ENCODE measurements at places on chromosomes 1 and 21.

GRCh38 chr1:11845641-11846335 lies 1.8 kb downstream of the NPPA start:
- DNase-seq, result no peak

DNA sequence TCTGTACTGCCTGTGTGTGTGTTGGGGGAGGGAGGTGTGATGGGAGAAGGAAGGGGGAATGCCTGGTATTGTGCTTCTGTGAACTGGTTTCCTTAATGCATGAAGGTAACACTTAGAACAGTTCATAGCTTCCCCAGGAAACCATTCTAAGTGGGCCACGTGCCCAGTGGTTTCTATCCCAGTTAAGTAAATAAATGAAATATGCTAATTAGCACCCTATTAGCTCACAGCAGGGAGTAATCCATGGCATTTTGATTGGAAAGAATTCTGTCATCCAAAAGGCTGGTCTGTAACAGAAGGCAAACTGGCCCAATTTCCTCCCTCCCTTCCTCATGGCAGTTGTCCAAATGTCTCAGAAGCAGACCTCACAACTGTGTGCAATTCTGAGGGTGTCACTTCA lies 199.3 kb downstream of the TTLL7 start:
- DNase-seq, result no peak

GRCh38 chr21:31356440-31356839 lies 12.4 kb upstream of the TIAM1 start:
- DNase-seq, result no peak

GRCh38 chr1:240912821-240913220 lies 300.9 kb upstream of the GREM2 start:
- no peak for DNase-seq

DNA sequence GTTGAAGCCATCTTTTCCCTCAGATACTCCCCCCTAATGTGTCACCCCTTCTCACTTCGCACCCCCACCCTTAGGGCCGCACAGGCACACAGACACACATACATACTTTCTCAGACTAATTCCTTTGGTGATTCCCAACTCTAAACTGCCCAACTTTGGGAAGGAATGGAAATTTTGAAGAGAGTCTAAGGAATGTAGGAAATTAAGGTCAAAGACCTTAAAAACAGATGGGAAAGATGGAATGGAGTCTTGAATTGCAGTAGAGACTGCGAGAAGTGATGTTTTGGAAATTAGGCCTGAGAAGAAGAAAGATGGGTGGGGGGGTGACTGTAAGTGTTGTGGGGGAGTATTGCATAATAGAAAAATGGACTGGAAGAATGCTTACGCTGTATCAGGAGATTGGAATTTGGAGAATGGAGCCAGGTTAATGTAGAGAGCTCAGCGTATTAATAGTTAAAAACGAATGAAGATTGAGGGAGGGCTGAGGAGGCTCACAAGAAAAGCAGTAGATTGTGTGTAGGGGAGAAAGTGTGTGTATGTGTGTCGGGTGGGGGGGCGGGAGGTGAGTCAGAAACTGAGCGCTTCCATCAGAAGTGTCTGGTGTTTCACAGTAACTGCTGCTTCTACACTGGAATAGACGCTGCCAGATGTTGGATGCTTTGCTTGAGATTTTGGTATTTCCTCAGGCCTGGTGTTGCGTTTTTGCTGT lies 1.7 kb downstream of the PIP5K1A start:
- DNase-seq, result no peak

DNA sequence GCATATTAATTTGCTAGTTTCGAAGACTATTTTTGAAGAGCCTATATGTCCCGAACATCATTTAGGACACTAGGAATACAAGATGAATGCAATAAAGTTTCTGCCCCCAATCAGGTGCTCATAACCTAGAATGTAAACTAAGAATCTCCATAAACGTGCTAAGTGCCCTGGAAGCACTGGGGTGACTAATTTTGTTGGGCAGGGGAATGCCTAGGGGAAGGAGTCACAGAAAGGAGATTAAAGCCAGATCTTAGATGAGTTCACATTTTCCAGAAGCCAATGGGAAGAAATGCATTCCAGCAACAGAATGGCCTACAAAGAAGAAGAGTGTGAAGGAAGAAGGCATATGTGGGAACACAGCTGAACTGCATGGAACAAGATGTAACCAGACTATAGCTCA lies 19.5 kb downstream of the SCYL3 start:
- no peak for DNase-seq

- DNase-seq, result peak; percentile 47
Observed at GRCh38 chr1:116465845-116466685, 93.0 kb downstream of the ATP1A1 start.

- DNase-seq, result peak; percentile 26
Observed at GRCh38 chr1:204746838-204747442, 61.4 kb upstream of the LRRN2 start.

DNA sequence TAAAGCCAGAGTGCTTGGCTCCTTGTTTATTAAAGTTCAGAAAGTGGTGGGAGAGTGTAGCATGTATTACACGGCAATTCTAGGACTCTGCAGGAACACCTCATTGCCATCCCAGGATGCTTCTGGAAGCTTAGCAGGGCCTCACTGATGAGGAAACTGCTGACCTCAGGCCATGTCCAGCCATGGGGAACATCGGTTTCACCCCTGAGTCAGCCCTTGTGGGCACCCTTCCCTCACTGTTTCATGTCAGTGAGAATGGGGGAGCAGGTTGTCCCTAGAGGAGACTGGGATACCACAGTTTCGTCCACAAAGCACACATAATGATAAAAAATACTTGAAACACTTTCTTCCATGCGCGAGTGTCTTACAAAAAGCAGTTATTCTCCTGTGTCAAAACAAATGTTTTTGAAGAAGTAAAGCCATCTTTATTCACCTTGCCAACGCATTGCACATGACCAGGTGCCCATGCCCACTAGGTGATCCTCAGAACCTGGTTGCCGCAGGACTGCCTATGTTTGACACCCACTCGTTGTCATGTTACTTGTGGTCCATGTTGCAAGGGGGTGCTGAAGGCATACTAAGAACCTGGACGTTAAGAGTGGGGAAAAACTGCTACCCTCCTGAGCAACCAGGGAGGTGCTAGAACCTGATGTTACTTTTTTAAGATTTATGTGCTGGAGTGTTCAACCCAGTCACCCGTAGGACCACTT lies 41.2 kb upstream of the TTC22 start:
- DNase-seq, result no peak

DNA sequence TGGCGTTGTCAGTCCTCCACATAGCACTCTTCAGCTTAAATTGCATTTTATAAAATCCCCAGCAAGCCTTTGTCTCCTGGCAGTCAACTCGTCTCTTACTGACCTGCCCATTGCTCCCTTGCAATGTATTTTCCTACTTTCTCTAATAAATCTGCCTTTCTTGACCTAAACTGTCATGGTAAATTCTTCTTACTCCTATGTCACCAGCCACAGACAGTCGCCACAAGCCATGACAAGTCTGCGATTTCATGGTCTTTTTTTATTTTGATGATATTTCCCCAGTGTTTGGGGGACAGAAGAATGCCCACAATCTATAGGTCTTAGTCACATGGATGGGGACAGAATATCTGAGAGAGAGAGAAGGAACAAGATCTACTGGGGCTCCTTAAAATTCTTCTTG lies 8.4 kb downstream of the IFNAR2 start:
- no peak for DNase-seq

GRCh38 chr1:203586496-203587081 lies 40.0 kb upstream of the ATP2B4 start:
- no peak for DNase-seq

DNA sequence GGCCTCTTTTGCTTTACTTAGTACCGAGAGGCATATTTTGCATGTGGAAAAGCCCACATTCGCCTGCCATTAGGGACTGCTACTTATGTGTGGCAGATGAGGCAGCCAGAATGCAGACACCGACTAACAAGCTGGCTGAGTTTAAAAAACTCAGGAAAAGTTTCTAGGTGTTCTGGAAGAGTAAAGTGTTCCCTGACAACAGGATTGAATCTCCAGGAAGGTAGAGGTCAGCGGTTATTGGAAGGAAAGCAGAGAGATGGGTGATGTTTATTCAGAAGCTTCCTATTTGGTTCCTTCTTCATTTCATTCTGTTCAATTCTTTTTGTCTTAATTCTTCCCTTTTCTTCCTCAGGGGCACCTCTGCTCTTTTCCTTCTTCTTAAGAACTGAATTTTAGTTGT lies 206.9 kb upstream of the SNX7 start:
- no peak for DNase-seq

- no peak for DNase-seq
Observed at GRCh38 chr21:38267991-38268863, 11.4 kb downstream of the KCNJ15 start.

GRCh38 chr1:3772027-3772714 lies 378 bp upstream of the SMIM1 start:
- peak; percentile 40 for DNase-seq

DNA sequence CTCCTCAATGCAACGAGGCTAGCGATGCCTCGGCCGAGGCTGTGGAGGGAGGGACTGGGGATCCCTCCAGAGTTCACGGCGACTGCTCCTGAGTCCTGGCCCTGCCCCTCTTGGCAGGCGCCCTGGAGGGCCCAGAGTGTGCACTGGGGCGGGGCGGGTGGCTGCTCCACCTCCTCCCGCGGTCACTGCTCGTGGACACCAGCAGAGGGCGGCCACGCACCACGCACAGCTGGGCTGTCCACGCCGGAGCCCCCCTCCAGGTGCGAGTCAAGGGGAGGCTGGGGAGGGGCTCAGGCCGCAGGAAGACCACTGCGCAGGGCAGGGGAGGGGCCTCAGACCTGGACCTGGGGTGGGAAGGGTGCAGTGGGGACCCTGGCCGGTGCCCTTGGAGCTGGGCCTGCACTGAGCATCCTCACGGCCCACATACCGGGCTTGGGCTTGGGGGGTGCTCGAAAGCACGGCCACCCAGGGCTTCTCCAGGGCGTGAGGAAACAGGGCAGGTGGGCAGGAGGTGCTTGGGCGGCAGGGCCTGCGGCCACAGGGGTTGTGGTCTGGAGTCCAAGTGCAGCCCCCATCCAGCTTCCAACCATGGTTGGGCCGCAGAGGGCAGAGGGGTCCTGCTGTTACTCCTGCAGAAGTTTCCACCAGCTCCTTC lies 20.6 kb upstream of the TTC34 start:
- DNase-seq, result no peak

DNA sequence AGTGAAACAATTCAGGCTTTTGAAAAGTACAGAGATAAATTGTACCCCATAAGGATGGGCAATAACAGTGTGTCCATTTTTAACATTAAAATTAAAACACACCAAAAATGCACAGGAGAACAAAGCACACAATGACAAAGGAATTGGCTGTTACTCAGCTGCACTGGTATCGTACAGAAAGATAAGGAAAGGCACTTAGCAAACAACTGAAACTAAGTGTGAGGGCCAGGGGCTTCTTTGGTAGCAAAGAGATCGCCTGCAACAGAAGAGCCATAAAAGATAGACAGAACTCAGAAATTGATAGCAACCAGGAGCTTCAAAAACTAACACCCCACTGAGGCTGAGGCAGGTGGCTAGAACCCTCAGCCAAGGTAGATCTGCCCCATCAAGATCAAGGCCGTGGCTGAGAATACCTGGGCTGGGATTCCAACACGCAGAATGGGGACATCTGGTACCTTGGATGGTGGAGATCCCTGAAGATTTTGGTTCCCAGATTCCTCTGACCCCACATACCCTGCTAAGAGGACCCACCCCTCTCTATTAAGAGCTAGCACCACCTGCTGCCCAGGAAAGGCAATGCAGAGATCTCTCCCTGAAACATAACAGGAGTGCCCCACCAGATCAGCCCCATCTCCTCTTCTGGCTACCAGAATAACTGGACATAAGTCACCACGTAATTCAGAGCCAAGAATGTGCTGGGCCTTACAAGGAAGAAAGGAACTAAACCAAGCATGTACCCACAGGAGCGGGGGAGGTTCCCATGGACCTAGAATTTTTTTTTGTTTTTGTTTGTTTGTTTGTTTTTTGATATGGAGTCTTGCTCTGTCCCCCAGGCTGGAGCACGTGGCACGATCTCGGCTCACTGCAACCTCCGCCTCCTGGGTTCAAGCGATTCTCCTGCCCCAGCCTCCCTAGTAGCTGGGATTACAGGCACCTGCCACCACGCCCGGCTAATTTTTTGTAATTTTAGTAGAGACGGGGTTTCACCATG lies 16.2 kb downstream of the PLEKHO1 start:
- DNase-seq, result no peak

- DNase-seq, result no peak
Observed at GRCh38 chr1:59020151-59020997, 236.5 kb upstream of the JUN start.

- DNase-seq, result peak; percentile 29
Observed at GRCh38 chr1:84619383-84620102, 45.3 kb upstream of the CTBS start.

DNA sequence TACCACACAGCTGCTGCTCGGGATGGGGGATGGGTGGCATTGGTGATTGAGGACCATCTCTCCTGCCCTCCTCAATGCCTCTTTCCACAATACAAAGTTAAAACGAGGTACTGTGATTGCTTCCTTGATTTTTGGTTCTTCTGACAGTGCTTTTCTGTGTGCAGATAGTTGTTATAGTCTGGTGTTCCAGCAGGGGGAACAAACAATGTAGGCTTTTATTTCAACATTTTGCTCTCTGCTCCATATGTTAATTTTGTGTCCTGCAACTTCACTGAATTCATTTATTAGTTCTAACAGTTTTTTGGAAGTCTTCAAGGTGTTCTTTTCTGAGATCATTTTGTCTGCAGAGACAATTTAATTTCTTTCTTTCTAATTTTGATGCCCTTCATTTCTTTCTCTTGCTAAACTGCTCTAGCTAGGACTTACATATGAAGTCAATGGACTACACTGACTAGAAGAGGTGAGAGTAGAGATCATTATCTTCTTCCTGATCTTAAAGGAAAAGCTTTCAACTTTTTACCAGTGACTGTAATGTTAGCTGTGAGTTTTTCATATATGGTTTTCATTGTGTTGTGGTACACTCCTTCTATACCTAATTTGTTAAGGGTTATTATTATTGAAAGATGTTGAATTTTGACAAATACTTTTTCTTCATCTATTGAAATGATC lies 45.4 kb downstream of the TNFSF18 start:
- no peak for DNase-seq

DNA sequence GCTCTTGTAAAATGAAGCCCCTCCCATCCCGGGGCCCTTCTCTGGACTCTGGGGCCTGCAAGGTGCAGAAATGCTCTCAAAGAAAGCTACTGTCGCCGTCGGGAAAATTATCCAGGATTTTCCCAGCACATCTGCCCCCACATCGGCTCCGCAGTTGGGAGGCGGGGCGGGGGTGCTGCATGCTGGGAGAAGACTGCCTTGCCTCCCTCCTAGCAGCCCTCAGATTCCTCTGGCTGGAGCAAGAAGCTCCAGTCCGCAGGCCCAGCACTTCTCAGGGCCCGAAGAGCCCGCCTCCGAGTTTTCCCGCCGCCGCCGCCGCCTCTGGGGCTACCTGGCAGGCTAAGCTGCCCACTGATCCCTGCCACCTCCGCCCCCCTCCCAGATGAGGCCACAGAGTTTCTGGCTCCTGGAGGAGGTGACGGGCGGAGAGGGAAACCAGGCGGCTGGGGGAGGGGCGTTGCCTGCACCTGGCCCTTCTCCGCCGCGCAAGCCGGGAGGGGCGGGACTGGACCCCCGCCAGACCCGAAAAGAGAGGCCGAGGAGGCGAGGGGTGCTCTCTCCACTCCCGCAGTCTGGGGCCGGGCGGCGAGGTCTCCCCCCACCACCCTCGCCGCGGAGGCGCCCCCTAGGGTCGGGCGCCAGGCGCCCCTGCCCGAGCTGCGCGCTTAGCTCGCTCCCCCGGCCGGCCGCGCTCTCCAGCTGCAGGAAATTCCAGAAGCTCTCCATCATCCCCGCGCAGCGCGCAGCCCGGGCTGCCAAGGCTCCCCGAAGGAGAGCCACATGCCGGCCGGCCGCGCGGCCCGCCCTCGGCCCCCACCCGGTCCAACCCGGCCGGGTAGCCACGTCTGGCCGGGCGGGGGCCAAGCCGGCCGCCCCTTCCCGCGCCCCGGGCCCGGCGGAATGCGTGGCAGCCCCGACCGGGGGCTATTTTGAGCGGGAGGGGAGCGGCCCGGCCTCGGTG lies 28.8 kb downstream of the AHDC1 start:
- DNase-seq, result peak; percentile 92

Data from NCI-H510A treated with DMSO at 0.1 percent for 48 hours (cell line).